ENCODE measurements at places on chromosomes 6 and 20.

DNA sequence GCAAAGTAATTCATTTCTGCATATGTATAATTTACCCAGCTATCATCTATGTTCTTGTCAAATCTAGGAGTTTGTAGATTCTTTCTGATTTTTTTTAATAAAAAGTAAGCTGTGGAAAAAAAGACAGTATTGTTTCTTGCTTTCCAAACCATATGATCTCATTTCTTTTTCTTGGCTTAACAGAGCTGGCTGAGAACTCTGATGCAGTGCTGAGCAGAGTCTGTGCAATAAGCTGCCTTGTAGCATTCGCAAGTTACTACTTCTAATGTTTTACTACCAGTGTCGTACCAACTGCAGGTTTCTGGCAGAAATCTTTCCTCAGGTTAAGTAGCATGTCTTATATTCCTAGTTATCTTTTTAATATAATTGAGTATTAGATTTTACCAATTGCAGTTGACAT lies 15.6 kb downstream of the RRBP1 start:
- no peak for DNase-seq

GRCh38 chr6:157019115-157019641 lies 242.0 kb downstream of the ARID1B start:
- DNase-seq, result no peak

DNA sequence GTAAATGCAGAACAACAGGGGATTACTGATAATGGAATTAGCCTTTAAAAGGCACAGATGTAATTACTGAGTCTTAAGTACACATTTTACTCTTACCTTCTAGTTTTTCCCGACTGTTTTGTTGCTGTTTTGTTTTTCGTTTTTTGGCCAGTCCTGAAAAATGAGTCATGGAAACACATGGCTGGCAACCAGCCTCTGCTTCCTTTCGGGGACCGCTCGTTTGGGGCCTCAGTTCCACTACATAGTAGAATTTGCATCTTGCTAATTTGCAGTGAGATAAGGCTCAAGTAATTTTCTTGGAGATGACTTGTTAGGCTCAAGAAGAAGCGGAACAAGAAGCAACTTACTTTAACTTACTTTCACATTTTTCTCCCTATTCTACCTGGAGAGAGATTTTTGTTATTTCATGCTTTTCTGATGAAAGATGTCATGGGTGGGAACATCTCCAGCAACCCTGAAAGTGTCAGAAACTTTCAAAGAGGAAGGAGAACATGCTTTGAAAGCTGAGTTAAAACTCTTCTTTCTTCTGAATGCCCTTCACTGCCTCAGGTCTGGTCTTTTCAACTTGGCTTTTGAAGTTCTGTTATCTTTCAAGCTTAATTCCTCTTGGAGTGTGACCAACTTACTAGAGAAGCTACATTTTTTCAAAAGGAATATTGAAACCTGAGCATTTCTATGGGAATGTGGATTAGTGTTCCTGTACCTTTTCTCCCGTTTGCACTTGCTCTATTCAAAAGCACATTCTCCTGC lies 71.5 kb upstream of the HDAC2 start:
- DNase-seq, result no peak

GRCh38 chr6:107114926-107115694 lies at the start of gene BEND3:
BEND3 (minus strand) TSS chr6:107115515; CDS start chr6:107099285, 16,230 bp downstream.
- DNase-seq, result no peak

DNA sequence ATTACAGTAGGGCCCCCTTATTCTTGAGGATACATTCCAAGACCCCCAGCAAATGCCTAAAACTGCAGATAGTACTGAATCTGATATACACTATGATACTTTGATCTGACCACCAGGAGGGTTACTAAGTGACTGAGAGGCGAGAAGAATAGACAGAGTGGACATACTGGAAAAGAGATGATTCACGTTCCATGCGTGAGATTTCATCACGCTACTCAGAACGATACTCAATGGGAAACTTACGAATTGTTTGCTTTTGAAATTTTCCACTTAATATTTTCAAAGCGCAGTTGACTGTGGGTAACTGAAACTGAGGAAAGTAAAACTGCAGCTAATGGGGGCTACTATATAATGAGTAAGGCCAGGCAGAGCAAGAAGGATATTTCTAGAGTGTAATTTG lies 60.8 kb downstream of the STX11 start:
- no peak for DNase-seq
